ENCODE measurements at places on chromosomes 5 and 9.

DNA sequence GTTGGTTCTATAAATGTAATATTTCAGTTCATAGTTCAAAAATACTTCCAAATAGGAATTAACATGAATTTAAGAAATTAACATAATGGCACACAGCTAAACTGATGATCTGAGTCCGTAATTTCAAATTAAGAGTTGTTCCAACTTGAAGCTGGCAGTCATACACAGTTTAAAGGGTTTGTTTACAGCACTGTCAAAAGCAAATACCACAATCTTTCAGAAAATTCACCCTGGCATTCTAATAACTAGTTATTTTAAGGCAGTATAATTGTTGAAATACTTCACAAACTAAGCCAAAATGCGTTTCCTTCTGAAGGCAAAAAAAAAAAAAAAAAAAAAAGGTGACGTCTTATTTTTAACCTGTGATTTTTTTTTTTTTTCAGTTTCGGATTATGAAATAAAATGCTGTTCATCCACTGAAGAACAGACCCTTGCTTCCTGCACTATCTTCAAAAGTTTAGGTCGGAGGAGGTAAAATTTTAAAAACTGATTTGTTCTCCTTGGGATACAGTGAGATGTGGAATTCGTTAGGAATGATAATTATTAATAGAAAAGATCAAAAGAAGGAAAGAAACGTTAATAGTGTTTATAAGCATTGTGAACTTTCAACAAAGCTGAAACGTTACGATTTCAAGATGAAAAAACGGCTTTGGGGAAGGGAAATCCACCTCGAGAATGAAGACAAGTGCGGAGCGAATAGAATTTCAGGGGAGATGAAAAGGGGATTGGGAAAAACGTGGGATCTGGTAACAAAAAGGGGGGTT is 850 bp downstream of the IL6ST start:
- no peak for DNase-seq

DNA sequence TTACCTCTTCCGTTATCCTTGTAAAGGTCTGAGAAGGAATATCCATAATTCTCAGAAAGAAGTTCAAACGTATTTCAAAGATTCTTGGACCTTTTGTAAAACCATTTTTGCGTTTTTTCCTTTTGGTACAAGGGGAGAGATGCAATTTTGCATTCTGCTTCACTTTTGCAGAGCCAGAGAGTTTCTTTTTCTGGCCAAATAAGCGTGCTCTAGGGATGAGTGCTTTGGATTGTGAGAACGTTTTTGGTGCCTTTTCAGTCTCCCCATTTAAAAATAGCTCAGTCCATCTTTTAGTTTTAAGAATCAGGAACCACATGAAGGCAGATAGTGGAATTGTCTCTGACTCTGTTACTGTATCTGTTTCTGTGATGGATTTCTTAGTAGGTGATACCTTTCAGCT is 1.5 kb downstream of the ARHGAP26 start:
- no peak for DNase-seq

- no peak for DNase-seq
Observed at GRCh38 chr5:78331523-78332080, 28.8 kb upstream of the SCAMP1 start.

GRCh38 chr5:8650186-8650585 is 781.2 kb downstream of the MTRR start:
- no peak for DNase-seq

- no peak for DNase-seq
Observed at GRCh38 chr9:97895695-97896332, 26.5 kb downstream of the TRMO start.

DNA sequence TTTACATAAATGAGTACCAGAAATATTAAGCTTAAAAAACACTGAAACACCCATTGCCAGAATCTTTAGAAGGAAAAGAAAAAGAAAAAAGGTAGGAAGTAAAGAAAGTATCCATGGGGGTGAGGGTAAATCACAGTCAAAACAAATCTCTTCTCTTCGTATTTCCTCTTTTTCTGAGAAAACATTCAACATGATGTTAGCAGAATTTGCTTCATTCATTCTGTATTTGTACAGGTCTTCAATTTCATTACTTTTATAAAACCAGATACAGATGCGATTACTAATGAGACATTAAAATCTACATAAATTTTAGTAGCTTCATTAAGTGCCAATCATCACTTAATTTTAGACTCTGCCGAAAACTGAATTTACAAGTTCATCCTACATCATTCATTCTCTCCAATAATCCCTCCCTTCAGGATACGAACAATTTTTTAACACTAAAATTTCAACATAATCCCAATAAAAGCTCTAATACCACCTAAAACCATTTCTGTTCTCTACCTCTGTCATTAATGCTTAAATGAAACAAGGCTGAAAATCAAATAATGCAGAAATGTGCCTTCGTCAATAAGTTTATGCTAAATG is 7.0 kb downstream of the NR3C1 start:
- no peak for DNase-seq

DNA sequence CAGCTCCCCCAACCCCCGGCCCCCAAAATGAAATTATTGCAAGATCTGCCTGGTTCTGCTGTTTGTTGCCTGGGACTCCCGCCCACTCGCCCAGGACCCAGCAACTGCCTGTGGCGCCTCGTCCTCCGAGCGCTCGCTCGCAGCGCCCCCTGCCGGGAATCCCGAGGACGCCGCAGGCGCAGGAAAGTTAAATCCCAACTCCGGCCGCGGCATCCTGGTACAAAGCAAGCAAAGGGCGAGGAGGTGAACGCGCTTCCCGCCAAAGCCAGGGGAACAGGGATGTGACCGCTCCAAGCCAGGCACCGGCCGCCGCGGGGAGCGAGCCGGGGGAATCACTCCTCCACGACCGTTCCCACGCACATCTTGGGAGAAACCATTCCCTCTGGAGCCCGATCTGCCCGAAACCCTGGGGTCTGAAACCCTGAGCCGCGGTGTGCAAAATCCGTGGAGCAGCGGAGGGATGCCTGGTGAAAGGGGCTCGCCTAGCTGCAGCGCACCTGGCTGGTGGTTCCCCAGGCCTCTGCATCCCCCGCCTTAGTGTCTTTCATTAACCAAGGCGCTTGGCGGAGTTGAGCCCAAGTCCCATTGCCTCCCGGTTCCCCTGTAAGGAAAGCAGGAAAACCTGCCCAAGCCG is 1.3 kb downstream of the SEMA5A start:
- DNase-seq = peak; percentile 64

DNA sequence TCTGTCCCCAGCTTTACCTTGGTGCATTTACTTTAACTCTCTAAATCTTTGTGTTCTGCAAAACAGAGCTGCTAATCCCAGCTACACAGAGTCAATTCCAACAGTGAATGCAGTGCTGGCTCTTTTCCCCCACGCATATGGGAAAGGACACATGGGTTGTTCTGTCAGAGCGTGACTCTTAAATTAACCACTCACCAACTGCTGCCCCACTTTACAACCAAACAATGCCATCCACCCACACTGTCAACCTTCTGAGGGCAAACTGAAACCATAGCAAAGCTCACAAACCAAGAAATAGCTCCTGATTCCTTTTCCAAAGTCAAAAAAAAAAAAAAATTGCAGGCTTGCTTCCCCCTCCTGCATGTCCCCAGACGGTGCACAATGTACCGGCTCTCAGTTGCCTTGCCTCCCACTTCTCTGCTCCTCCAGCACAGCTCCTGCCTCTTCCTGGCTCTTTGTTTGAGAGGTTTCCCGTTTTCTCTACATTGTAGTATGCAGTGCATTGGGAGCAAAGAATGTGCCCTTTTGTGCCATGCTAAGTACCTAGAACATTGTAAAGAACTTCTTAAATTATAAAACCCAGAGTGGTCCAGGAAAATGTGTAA is 151.5 kb upstream of the DAPK1 start:
- DNase-seq = no peak

GRCh38 chr5:157366741-157367674 is 93.0 kb upstream of the NIPAL4 start:
- DNase-seq = no peak

DNA sequence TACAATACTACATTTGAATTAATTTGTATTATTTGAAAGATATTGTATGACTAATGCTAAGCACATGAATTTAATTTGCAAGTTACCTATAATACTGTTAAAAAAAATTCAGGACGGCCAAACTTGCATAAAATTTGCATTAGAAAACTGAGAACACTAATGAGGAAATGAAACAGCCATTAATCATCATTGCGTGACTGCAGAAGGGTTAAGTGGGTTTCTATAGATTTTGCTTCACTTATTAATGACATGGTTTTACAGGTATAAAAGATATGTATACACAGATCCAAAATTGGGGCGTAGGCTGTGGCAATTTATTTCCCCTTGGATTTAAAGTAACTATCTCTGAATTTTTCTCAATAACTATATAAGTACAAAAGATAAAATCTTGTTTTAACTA is 882.6 kb downstream of the PTPRD start:
- no peak for DNase-seq

DNA sequence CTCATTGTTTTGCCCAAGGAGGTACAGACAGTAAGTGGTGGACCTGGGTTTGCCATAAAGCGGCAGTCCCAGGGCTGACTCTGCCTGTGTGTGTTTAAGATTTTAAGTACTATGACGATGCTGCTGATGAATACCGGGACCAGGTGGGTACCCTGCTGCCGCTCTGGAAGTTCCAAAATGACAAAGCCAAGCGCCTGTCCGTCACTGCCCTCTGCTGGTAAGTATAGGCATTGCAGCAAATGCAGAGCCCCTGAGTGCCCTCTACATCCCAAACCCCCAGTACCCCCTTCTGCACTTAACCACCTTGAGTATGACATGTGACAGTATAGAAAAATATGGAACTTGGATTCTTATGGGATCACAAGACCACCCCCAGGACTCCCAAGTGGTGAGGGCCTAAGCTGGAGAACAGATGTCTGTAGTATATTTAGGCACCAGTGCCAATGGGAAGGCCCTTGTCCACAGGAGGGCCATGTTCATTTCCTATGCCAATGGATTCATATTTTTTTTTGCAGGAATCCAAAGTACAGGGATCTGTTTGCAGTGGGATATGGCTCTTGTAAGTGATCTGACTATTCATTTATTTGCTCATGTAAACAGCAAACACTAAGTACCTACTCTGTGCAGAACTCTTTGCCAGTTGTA is 22.0 kb downstream of the ENHO start:
- no peak for DNase-seq

DNA sequence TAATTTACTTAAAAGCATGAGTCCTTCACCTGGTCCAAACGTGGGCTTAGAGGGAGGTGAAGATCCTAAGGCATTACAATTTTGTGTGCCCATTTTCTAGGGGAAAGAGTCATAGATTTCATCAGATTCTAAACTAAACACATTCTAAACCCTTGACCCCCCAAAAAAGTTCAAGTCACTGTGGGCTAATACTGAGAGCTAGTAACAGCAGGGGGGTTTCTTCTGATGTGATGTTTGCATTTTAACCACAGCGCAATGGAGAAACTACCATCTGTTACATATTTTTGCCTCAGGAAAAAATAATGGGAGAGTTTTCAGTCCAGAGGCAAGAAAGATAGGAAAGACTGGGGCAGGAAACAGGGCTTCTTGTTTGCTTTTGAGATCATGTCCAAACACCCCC is 110.8 kb upstream of the SLC1A3 start:
- no peak for DNase-seq

DNA sequence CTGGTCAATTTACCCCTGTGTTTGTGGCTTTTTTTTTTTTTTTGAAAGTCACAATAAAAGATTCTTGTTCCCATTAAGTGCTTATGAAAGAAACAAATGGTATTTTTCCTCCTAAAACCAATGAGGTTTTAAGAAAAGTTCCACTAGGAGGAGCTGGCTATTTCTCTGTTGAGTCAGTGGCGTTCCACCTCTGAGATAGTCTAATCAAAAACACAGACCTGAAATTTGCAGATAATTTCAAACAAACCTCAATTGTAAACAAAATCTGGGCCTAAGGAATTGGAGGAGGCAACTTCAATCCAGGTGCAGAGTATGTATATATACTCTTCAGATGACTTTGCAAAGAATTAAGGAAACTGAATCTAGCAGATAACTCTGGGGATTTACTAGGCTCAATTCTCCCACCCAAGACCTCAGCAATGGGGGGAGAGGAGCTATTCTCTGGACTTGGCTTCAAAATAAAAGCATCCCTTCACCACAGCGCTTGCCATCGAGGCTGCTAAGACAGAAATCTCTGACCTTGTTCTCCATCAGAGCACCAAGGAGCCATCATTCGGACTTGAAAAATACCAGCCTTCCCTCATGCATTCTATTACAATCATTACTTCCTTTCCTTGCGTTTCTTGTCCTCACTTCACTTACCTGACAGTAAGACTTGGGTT is 52.4 kb downstream of the FANCC start:
- no peak for DNase-seq

DNA sequence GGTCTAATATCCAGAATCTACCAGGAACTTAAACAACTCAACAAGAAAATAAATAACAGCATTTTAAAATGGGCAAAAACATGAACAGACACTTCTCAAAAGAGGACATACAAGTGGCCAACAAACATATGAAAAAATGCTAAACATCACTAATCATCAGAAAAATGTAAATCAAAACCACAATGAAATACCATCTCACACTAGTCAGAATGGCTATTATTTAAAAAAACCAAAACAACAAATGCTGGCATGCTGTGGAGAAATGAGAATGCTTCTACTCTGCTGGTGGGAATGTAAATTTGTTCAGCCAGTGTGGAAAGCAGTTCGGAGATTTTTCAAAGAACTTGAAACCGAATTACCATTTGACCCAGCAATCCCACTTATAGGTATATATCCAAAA is 63.1 kb downstream of the ADAMTS6 start:
- no peak for DNase-seq

GRCh38 chr5:30871196-30871595 is 322.3 kb upstream of the CDH6 start:
- no peak for DNase-seq

DNA sequence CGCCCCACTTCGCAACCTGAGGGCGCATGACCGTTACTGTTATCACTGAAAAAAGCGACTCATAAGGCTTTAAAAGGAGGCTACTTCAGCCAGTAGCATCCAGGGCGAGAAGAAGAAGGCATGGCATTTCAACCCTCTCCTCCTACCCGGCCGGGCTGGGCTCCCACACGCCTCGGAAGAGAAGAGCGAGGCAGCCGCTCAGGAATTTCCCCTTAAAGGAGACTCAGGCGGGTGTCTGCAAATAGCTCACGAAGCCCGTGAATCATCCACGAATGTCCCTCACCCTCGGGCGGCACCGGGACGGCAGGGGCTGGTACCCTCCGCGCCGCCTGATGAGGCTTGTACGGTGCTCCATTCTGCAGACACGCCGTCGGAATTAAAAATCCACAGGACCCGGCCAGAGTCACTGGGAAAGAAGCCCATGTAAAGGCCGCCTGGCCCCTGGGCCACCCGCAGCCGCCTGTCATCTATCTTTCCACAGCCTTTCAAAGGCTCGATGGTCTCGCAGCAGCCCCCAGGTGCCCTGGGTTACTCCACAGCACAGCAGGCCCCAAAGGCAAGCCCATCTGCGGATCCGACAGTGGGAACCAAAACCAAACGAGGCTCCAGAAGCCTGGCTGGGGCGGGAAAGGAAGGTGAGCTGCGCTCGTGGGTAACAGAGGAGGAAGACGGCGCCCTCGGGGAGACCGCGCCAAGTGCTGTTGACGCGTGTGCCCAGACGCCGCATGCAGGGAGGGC is 11.8 kb downstream of the SLC12A7 start:
- no peak for DNase-seq

GRCh38 chr5:159764283-159765134 is 151.8 kb upstream of the ADRA1B start:
- DNase-seq = no peak

GRCh38 chr5:61824396-61824795 is 481.6 kb upstream of the KIF2A start:
- no peak for DNase-seq
